GM12865 (cell line): ENCODE measurements at places on chromosomes 4 and X.

- no peak for DNase-seq
Measured at GRCh38 chr4:5874811-5875449, 18.0 kb downstream of the CRMP1 start.

- DNase-seq: peak; percentile 34
Measured at GRCh38 chr4:123606946-123607542, 210.4 kb downstream of the SPRY1 start.

DNA sequence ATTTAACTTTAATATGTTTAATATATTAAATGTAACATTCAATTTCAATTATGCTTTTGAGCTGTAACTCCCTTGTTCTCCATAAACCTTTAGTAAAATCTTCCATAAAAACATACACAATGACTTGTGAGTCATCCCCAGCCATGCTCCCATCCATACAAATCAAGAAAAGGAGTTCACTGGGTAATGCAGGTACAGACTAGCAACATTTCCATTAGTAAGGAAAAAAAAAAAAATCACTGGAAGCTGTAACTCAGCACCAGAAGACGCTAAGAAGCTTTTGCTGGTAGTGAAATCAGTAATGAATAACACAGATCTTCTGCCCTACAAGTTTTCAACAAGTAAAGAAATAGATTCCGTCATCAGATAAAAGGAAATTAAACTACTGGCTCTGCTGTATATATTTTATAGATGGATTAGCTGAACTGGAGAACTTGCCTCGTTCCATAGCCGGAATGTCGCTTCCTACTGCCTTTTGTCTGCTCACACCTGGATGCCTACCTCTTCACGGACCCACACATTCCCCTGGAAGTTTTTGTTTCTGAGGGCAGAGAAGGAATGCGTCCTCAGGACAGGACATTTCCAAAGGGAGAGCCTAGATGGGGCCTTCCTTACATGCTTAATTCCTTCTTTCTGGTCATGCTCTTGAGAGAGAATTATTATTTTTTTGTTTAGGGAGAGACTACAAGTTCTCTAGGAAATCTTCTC, 298.4 kb upstream of the ANKRD50 start:
- no peak for DNase-seq

- no peak for DNase-seq
Measured at GRCh38 chr4:122050841-122051240, 99.0 kb upstream of the TRPC3 start.

DNA sequence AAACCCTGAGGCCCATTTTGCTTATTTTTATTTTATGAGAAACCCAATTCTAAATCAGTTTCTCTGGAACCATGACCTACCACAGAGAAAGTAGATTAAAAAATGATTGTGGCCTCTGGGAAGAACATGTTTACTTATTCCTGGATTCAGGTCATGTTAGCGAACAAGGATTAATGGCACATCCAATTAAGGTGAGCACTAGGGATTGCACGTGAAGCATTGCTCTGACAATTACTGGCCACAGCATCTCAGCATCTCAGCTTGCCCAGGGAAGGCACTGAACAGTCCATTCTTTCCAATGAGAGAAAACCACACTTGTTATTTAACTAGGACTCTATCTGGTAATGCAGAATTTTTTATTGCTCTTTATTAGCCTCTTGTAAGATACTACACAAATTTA, 119.8 kb downstream of the ZNF330 start:
- DNase-seq: no peak

DNA sequence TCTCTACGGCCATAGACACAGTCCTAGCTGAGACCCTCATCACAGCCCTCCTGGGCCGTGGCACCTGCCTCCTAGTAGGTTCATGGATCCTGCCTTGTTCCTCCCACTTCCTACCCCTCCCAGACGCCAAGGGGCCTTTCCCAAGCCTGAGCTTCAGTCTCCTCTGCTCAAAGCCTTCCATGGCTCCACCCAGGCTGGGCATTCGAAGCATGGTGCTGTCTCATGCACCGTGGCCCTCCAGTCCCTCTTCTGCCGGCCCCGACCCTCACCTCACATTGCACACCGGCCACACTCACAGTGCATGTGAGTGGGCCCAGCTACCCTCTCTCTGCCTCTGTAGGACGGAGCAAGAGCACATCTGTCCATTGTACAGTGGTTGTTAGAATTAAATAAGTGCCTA, 21.7 kb upstream of the KIAA0232 start:
- DNase-seq: no peak

DNA sequence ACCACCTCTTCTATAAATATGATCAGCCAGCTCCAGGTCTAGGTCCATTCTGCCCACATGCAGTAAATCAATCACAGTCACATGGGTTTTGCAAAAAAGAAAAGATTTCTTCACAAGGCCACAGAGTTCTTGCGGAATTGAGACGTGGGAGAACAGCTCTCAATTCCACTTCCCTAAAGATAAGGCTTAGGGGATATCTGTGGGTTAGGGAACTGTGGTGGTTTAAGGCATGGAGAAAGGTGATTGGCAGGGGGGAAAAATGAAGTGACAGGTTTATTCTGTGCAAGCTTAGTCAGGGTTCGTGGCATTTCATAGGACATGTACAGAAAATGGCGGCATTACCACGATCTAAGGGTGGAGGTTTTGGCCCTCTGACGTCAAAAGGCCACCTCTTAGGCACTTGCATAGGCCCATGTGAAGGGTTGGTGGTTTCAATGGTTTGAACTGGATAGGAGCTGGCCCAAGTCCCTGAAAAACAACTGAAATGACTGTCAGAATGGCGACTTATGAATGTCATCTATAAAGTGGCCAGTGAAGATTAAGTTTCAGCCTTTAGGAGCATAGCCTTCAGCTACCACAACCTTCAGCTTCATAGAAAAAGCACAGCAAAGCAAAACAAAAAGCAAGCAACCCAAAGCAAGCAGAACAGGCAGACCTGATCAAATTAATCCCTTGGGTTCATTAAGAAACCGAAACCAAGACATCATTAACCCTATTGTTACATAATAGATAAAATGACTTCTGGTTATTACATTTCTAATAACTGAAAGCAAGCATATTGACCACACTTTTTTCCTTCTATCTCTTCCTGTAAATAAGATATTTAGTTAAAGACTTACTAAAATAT, 289.8 kb upstream of the SFRP2 start:
- DNase-seq: peak; percentile 11

- peak; percentile 82 for DNase-seq
Measured at GRCh38 chr4:123444290-123444731, 47.7 kb downstream of the SPRY1 start.

GRCh38 chr4:105189855-105190650, 43.4 kb downstream of the TET2 start:
- DNase-seq: no peak

DNA sequence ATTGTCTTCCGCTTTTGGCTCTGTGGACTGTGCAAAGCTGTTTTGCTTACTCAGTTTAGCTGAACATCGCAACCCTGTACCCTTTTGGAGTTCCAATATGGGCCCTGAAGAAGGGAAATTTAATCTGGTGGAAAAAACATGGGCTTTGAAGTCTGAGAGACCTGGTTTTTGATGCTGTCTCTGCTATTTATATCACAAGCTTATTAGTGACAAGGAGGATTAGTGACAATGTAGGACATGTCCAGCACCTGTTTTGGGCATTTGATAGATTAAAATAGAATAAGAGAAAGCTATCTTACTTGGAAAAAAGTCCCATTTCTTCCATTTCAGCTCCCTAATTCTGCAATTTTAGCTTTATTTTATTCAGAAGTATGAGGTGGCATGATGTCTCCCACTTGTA, 417.3 kb downstream of the SPRY1 start:
- DNase-seq: no peak

DNA sequence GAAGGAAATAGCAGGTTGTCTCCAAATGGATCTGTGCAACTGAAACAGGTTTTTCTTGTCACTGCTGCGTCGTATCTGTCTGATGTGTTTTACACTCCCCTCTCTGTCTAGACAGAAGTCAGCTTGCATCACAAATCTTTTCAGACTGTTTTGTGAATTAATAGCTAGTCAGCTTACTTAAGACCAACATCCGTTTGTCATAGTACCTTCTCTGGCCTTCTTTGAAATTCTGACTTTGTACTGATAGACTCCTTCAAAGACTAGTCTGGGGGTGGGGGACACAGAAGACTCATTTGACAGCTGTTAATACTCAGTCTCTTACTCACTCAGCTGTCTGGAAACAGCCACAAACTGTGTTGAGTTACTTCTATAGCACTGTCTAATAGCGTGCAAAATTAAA, 197.8 kb downstream of the PALLD start:
- DNase-seq: no peak

- DNase-seq: no peak
Measured at GRCh38 chrX:57422289-57422688, 135.8 kb downstream of the FAAH2 start.

- peak; percentile 34 for DNase-seq
Measured at GRCh38 chrX:11137543-11138139, 26.5 kb downstream of the HCCS start.

GRCh38 chr4:124060261-124060918, 652.1 kb downstream of the ANKRD50 start:
- DNase-seq: peak; percentile 32

- no peak for DNase-seq
Measured at GRCh38 chrX:357693-358471, 28.8 kb downstream of the PPP2R3B start.

- peak; percentile 26 for DNase-seq
Measured at GRCh38 chr4:27318740-27319139, 458.1 kb downstream of the STIM2 start.

DNA sequence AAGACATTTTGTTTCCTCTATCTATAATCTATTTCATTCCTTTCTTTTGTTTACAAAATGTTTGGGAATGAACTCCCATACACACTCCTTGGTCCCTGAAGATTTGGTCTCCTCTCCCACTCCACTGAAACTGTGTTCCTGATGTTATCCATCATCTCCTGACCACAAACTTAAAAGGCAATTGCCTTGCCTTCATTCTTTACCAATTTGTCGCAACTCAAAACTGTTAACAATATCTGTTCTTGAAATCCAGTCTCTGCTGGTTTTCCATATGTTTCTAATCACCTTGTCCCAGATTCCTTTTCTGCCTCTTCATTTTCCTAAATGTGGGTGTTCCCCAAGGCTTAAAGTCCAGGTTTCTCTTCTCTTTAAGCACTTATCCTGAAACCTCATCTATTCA, 262.2 kb upstream of the TTC29 start:
- no peak for DNase-seq

DNA sequence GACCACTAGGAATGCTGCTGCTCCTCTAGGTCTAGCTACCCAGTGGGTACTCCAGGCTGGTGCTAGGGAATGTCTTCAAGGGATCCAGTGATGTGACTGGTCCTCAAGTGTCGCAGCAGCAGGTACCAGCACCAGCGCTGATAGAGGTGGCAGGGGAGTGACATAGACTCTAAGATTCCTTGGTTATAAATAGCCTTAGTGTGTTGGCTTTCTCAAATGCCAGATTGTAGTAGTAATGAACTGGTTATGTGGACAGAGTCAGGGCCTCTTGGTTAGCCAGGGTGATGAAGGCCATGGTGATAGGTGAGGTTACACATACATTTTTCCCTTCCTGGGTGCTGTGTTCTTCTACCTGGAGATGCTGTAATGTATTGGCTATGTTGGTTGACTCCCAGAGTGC, 38.3 kb downstream of the DCLK2 start:
- DNase-seq: no peak

GRCh38 chrX:132603700-132604286, 115.0 kb upstream of the MBNL3 start:
- DNase-seq: no peak

- no peak for DNase-seq
Measured at GRCh38 chrX:107567370-107567769, 60.9 kb upstream of the PRPS1 start.

- DNase-seq: peak; percentile 57
Measured at GRCh38 chr4:42671431-42672194, 14.7 kb upstream of the ATP8A1 start.

DNA sequence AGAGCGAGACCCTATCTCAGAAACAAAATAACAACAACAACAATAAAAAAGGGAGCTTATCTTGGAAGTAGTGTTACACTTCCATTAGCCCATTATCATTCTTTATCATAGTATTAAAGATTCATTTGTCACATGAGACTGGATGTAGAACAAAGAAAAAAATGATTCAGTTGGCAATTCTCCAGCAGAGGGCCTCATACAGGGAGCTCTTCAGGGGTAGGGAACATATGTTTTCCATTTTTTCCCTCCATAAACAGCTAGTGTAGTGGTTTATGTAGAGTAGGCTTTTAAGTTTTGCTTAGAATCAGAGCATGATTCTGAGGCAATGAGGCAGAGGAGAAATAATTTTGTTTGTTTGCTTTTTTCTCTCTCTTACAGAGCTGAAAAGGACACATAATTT, 5.8 kb downstream of the CPE start:
- DNase-seq: no peak

GRCh38 chrX:153708415-153708814, 15.8 kb downstream of the BCAP31 start:
- DNase-seq: peak; percentile 33

- DNase-seq: no peak
Measured at GRCh38 chr4:80266902-80267380, 477 bp downstream of the FGF5 start.

DNA sequence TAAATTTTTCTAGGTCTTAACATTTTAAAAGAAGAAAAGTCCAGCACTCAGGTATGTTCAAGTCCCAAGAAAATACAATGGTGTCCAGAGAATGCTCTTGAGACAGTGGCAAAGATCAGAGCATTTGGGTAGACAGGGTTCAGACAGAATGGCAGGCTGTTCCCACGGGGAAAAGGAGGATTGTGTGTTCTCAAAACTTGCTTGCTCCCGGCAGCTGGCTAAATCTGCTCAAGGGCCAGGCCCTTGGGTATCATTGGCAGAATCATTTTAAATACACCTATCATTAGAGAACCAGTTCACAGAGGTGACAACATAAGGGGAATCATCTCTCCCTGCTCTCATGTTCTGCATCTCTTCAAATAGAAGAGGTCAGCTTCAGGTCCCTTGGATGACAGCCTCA, 456.3 kb downstream of the DTHD1 start:
- no peak for DNase-seq

GRCh38 chr4:25346913-25347312, 30.1 kb upstream of the ANAPC4 start:
- DNase-seq: no peak

DNA sequence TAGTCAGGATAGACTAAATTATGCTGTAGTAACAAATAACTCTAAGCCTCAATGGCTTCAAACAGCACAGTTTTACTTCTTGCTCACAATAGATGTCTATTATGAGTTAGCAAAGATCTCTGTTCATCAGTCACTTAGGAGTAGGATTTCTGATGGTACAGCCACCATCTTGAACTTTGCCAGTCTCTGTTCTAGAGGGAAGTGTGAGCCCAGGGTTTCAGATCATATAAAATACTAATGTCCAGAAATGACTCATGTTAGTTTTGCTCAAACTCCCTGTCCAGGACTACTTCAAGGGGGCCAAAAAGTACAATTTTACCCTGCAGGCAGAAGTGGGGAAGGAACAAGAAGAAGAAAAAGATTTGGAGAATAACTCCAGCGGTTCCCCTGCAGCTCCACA, 77.1 kb upstream of the LSM6 start:
- peak; percentile 83 for DNase-seq

DNA sequence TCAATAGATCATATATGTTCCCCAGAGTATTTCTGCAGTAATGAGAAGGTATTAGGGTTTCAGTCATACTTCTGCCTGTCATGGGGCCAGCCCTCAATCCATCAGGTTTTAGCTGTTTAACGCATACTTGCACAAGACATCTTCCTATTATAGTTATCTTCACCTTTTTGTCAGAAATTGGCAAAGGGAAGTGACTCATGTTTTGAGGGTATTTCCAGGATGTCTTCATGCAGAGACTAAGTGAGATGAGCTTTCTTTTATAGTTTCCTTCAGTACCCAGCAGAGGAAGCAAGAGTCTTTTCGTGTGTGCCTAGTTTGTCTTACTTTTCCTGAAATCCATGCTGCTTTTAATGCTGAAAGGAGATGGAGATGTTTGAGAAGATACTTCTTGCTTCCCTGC, 9.5 kb downstream of the CSTF2 start:
- DNase-seq: peak; percentile 63
